AG04449 (cell line): ENCODE measurements at places on chromosomes 5 and 9.

- no peak for DNase-seq
These were observed 797.7 kb upstream of the EDIL3 start for GRCh38 chr5:85182344-85182743.

DNA sequence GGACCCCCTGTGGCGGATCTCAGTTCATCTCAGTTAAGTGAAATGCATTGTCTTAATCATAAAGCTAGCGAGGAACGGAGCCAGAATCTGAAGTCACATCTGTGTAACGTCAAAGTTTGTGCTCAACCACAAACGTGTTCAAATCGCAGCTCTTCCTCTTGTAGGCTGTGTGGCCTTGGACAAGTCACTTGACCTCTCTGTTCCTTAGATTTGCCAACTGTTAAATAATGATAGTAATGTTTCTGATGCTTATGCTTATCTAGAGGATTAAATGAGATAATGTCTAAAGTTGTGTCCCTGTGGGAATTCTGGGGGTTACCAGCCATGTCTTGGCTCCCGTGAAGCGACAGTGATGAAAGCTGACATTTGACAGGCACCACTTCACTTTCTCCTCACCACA lies 69.2 kb upstream of the NEURL1B start:
- DNase-seq, result no peak

DNA sequence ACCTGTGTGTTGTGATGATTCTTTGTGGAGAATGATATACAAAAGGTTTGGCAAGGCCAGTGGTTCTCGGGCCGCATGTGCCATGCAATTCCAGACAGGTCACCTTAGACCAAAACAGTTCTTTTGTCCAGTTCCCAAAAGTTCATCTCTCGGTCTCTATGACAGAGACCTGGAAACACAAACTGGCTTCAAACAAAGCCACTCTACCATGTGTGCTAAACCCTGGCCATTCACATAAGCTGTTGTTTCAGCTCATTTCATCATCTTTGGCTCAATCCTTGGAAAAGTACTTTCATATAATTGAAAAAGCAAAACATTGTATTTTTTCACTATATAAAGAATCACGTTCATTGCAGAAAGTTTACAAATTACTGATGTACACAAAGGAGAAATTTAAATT lies 210.5 kb upstream of the SEMA6A start:
- no peak for DNase-seq

DNA sequence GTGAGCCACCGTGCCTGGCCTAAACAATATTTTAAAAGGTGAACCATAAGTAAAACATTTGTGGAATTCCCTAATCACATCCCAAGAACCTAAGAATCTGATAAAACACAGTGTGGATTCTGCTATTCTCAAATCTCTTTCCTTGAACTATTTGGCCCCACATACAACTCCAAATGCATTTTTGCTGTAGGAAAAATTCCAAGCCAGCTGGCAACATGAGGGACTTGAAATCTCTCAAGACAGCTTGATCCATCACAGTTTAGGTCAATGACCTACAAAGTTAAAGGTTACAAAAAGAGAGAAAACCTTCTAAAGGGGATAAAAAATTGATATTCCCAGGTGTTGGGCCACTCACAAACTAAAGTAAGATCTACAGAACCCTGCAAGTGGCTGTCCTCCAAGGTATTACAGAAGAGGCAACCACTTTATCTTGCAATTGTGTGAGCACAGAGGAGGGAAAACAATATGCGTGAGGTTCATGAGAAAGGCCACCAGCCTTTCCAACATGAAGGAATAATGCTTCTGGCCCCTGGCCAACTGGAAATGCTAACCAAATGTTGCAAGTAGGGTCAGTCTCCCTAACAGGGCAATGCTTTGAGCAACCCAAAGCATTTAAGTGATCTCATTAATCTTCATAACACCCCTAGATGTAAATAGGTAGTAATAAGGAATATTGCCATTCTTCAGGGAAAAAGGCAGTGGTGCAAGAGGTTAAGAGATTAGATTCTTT lies 221.4 kb downstream of the SEMA5A start:
- no peak for DNase-seq

GRCh38 chr5:172096207-172096940 lies 89.9 kb upstream of the FBXW11 start:
- no peak for DNase-seq

- no peak for DNase-seq
These were observed 4.3 kb upstream of the SPATA6L start for GRCh38 chr9:4670591-4670990.

GRCh38 chr9:110125207-110125751 lies 82.7 kb downstream of the C9orf152 start:
- peak; percentile 63 for DNase-seq

- no peak for DNase-seq
These were observed 279.0 kb downstream of the AOPEP start for GRCh38 chr9:95005278-95006143.

DNA sequence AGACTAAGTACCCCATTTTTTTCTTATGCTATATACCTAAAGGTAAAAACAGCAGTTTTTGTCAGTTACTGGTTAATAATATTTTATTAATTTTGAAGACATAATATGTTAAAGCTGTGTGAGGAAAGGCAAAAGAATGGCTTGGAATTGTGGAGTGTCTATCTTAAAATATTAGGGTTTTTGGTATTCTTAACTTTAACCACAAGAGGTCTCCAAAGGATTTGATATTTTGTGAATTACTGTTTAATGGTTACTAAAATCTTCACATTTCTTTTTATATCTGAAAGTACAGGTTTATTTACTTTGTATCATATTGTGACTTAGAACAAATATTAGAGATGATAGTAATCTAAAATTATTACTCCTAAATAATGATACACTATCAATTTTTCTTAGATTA lies 32.0 kb upstream of the DHFR start:
- DNase-seq, result no peak
